ENCODE measurements at places on chromosomes 11 and 22.
A peak's percentile ranks its signal among the peaks of the same experiment; 100 is the strongest.

DNA sequence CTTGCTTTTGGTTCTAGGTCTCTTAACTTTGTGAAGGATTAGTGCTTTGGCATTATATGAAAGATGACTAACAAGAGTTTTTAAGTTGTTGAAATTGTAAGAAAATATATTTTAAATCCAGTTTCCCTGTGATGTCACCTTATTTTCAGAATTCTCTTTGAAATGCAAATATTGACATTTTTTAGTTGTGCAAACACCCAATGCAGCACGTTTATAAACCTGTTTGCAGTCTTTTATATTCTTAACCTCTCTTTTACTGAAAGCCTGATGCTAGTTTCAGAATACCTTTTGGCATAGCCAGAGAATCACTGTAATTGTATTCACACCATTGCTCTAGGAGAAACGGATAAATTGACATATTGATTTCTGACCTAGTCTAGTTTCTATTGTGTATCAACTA, 42.8 kb upstream of the SLC37A2 start:
- DNase-seq: no peak

DNA sequence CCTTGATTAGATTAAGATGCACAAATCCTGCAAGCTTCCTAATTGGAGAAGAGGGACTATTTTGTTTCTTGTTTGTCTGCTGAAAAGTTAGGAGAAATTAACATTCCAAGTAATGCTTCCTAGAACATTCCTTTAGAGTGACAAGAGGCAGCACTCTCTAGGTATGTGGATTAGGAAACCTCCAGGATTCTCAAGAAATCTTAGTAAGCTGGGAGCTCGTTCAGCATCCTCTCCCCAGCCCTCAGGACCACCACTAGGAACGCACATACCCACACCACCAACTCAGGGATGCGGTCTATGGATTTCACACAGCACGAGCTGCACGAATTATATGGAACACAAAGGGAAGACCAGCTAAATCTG, 52.9 kb downstream of the NCAPD3 start:
- peak; percentile 2 for DNase-seq

DNA sequence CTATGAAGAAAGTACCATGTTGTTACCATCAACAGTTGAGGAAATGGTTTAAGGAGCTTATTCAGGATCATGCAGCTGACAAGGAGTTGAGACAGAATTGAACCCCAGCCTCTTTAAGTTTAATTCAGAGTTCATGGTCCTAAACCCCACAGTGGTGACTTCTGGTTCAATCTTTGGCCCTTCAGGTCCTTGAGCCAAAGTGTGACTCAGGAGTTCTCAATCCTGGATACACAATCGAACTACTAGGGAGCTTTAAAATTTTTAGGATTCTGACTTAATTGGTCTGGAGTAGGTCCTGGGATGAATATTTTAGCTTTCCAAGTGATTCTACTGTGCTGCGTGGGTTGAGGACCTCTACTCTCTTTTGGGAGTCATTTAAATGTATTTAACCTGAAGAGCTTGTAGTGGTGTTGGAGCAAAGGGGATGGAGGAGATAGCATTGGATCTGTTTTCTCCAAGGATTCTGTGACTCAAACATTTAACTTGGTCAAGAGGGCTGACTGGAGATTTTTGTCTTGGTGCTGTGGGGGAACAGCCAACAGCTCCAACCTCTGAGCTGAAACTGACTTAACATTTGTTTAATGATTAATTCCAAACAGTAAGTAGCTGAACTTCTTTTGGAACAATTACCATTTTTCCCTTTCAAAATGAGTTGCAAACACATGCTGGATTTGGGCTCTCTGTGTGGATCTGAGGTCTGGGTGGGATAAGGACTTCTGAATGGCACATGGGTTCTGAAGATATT, 80.1 kb downstream of the INSC start:
- no peak for DNase-seq

DNA sequence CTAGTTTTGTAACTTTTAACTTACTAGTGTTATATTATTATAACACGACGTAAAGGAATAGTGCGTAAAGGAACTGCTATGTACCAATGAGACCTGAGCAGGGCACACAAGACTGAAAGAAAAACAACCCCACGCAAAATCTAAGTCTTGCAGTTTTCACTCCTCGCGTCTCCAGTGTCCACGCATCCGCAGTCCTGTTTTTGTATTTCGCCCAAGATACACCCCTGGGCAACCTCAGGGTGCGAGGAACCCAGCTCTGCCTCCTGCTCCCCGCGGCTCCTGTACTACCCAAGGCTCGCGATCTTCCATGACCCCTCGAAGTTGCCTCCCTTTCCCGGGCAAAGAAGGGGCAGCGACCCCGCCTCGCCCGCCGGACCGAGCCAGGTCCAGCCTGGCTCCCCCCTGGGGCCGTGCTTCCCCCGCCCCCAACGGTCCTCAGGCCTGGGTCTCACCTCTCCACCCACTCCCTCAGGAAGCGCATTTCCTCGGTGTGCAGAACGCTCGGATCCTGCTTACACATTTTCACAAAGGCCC, 393 bp downstream of the ST13 start:
- no peak for DNase-seq

- DNase-seq: no peak
These were observed 312.7 kb downstream of the NTM start for GRCh38 chr11:131683131-131683530.

DNA sequence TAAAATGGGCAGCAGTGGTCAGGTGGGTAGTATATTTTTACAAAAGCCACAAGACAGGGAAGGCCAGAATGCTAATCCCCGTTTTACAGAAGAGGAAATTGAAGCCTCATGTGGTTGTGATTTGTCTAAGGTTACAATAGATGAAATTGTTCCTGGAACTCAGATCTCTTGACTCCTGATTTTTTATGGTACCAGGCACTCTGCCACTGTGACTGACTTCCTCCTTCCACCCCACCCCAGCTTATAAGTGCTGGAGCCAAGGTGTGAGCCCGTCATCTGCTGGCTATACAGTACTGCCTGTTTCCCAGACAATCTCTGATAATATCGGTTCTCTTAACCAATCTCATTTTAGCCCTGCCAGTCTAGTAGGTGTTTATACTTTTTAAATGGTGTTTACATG, 1.9 kb downstream of the SLC5A1 start:
- no peak for DNase-seq

- no peak for DNase-seq
These were observed 119.8 kb upstream of the CADM1 start for GRCh38 chr11:115624065-115624464.

- no peak for DNase-seq
These were observed 77.0 kb downstream of the ST3GAL4 start for GRCh38 chr11:126432525-126432924.

DNA sequence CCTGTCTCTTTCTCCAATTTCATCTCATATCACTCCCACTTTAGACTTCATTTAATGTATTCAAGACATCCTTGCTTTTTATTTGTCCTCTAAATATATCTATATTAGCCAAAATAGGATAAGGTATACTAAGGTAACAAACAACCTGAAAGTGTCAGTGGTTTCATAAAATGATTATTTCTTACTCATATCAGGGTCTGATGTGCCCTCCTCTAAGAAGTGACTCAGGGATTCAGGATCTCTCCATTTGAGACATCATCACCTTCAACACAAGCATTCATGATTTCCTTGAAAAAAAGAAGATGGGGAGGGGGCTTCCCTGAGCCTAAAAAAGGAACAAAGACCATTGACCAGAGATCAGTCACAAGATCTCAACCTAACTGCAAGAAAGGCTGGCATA, 131.4 kb upstream of the POU2AF2 start:
- no peak for DNase-seq

DNA sequence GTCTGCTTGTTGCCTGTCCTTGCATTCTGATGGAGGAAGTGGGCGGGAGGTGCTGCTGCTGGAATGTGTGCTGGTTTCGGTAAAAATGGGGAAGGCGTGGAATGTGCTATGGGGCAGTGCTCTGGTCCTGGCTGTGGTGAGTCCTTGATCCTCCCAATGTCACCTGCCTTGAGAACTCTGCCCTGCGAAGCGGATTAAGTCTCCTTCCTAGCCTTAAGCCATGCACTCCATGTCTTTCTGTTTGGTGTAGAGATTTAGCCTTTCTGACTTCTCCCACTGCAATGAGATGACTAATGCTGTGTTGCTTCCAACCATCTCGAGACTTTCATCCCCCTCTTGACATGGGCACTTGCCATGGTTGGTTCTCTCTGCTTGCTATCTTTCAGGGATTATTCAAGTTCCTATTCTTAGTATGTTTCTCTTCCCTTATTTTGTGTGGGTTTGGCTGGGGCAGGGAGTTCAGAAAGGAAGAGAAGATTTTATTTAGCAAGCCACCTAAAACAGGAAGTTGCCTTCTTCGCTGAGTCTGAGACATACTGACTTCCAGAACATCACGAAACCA, 687.9 kb downstream of the NTM start:
- no peak for DNase-seq

- no peak for DNase-seq
These were observed 2.4 kb upstream of the RBM14 start for GRCh38 chr11:66614073-66614472.

DNA sequence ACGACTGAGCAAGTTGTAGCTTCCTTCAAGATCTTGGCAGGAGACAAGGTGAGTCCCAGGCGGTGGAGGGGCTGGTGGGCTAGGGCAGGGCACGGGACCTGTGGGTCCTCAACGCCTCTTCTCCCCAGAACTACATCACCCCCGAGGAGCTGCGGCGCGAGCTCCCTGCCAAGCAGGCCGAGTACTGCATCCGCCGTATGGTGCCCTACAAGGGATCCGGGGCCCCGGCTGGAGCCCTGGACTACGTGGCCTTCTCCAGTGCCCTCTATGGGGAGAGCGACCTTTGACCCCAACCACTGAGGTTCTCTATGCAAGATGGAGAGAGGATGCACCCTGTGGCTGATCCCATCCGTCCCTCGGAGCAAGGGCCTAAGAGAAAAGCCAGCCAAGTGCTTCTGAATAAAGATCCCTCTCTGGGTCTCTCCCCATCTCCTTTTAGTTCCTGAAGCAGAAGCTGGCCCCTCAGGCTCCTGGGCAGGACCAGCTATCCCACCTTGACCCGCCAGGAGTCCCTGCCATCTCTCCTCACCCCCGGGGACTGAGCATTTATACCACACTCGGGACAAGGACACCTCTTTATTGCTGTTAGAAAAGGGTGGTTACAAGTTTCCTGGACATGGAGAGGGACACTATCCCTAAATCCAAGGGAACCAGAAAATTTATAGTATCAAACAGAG, 5.4 kb downstream of the CTSF start:
- no peak for DNase-seq
